ENCODE measurements at places on chromosomes 1 and 21. TPM values are rescaled to one million over a fixed set of nuclear protein-coding genes. Genes with fewer than 3 reads are reported as not detected.

TTC22 gene
- 2.3 TPM for total RNA-seq

DNA sequence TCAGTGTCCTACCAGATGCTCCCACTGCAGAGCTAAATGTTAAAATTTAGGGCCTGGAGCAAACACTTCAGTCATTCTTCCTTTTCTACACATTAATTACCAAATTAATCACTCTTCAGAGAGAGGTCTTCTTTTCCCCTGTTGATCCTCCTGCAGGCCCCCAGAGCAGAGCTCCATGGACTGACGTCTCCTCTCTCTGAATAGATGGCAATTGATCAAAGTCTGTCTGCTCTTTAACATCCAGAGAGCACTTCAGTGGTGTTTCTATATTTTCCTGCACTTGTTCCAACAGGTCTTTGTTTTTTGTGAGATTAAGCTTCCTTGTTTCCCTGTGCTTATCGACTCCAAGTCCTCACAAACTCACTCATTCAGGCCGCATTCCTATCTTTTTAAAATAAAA lies 239.3 kb downstream of the SIPA1L2 start:
- peaks cover 3% of the 10 kb centered on the region for H3K27me3 ChIP-seq
- no peaks in the 10 kb centered on the region for H3K36me3 ChIP-seq
- no peaks in the 10 kb centered on the region for H3K4me1 ChIP-seq

DNA sequence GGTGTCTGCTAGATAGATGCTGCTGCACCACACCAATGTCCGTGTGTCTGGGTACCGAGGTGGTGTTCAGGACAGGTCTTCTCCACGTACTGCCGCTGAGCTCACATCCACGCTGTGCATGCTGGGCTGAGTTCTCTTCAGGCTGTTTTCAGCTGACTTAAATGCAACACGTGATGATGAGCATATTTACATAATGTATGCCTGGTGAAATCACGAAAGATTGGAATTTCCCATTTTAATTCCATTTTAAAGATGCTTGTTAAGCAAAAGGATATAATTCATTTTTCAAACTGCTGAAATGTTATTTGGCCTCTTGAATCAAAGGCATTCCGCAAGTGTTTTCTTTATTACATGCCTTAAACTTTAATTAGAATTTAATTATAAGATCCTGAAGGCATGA lies 107.9 kb downstream of the FGGY start:
- no peaks in the 10 kb centered on the region for H3K36me3 ChIP-seq
- DNase-seq = no peak
- no peak overlapping the region for H3K27ac ChIP-seq
- H3K4me3 ChIP-seq = no peak overlapping the region
- H3K27me3 ChIP-seq = peaks cover 3% of the 10 kb centered on the region

DNA sequence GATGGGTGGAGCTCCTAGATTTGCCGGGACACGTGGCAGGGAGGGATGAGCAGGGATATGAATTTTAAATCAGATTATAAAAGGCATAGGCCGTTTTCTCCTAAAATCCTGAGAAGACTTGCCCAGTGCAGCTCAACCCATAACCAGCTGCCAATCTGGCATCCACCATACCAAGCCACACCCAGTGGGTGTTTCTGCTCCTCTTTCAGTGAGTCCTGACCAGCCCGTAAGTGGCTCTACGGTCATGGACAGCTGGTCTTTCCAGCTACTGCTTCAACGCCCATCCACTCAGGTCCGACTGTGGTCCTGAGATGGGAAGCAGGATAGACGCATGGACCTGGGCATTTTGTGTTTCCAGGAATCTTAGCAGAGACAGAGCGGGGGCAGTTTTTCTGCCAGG lies 107.2 kb downstream of the LAMC2 start:
- H3K36me3 ChIP-seq = no peaks in the 10 kb centered on the region
- H3K4me1 ChIP-seq = no peaks in the 10 kb centered on the region
- DNase-seq = no peak
- H3K27me3 ChIP-seq = peaks cover 5% of the 10 kb centered on the region
- H3K4me3 ChIP-seq = no peak overlapping the region

IGSF9 gene
- total RNA-seq = not detected

- no peak overlapping the region for H3K27ac ChIP-seq
- H3K4me1 ChIP-seq = no peaks in the 10 kb centered on the region
- H3K36me3 ChIP-seq = no peaks in the 10 kb centered on the region
- DNase-seq = no peak
Observed at GRCh38 chr1:60228041-60228491, 154.5 kb upstream of the C1orf87 start.

DMBX1 gene
- total RNA-seq = not detected

DNA sequence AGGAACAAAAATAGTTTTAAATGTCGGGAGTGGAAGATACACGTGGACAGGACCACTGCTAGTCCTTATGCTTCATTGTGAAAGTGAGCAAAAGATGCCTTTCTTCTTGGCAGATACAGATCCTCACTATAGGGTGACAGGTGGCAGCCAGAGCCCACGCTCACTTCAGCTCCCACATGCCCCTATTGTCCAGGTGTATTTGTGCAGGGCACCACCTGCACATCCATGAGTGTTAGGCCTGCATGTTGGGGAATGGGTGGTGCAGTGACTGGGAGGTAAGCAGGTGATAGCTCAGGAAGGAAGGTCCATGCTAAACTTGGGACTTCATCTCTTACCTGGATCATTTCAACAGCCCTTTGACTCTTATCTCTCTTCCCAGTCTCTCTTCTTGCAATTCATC lies 27.4 kb downstream of the SLC5A9 start:
- no peak overlapping the region for H3K27ac ChIP-seq
- no peaks in the 10 kb centered on the region for H3K27me3 ChIP-seq
- DNase-seq = no peak
- no peaks in the 10 kb centered on the region for H3K36me3 ChIP-seq
- no peaks in the 10 kb centered on the region for H3K4me1 ChIP-seq

GRCh38 chr1:157856538-157856937 lies 14.9 kb upstream of the CD5L start:
- H3K27me3 ChIP-seq = peaks cover 5% of the 10 kb centered on the region
- H3K36me3 ChIP-seq = no peaks in the 10 kb centered on the region
- DNase-seq = no peak
- no peak overlapping the region for H3K27ac ChIP-seq
- no peaks in the 10 kb centered on the region for H3K4me1 ChIP-seq

DNA sequence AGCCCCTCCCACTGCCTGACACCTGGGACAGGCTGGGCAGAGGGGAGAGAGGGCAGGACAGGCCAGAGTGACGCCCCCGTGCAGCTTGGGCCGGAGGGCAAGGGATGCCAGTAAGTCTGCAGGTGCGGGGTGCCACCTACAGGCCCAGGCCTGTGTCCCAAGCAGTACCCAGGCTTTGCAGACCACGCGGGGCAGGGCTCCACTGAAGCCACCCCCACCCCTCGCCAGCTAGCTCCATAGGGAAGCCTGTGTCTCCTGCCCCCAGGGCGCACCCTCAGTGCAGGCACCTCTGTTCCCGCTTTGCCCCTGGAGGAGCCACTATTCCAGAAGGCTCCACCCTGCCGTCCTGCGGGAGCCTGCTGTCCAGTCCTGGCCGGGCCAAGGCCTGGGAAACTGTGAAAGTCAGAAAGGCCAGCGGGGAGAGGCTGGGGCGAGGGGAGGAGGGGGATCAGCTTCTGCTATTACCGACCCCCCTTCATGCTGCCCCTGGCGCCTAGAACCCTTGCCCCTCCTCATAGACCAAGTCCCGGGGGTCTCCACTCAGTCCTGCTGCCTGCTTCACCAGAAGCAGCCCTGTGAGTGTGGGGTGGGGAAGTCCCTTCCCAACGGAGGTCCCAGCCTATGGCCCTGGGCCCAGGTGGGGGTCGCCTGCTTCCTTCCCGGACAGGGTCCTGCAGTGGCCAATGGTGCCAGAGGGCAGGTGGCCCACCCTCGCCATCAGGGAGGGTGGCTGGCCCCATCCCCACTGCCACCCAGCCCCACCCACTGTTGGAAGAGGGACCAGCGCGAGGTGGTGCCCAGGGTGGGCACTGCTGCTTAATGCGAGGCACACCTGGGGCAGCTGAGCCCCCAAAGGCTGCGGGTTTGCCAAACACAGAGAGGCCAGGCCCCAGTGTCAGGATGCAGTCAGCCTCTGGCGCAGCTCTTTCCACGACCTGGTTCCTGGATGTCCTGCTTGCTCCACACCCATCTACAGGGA lies 54.4 kb downstream of the KCNAB2 start:
- no peak for DNase-seq
- no peak overlapping the region for H3K27ac ChIP-seq
- H3K27me3 ChIP-seq = peaks cover 3% of the 10 kb centered on the region

GRCh38 chr1:247386687-247387086 lies 29.3 kb upstream of the NLRP3 start:
- H3K27ac ChIP-seq = no peak overlapping the region
- peaks cover 12% of the 10 kb centered on the region for H3K4me1 ChIP-seq
- H3K27me3 ChIP-seq = peaks cover 3% of the 10 kb centered on the region
- H3K4me3 ChIP-seq = no peak overlapping the region

GBP3 gene
- 12.0 TPM for total RNA-seq

- no peak overlapping the region for H3K27ac ChIP-seq
- H3K4me1 ChIP-seq = no peaks in the 10 kb centered on the region
- no peaks in the 10 kb centered on the region for H3K36me3 ChIP-seq
- DNase-seq = no peak
Observed at GRCh38 chr1:66478116-66478515, 55.8 kb upstream of the SGIP1 start.

DNA sequence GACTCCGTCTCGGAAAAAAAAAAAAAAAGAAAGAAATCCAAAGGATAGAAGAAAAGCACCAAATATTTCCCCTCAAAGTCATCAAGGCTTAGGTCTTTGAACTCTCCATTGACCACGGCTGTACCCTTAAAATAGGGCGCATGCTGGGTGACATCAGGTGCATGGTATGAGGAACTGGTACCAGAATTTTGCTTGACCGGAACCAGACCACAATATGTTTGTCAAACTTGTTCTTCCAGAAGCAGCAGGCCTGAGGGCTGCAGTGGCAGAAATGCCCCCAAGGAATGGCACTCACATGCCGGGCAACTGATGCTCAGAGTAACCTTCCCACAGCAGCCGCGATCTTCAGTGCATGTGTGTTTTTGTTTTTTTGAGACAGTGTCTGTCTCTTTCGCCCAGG lies 21.0 kb downstream of the RCC1 start:
- no peak for DNase-seq
- H3K4me3 ChIP-seq = no peak overlapping the region
- peaks cover 23% of the 10 kb centered on the region for H3K36me3 ChIP-seq
- H3K4me1 ChIP-seq = peaks cover 5% of the 10 kb centered on the region
- H3K27ac ChIP-seq = no peak overlapping the region

GRCh38 chr1:20151906-20152598 lies 12.9 kb downstream of the PLA2G2F start:
- H3K27ac ChIP-seq = peak overlapping the region; percentile 20
- H3K4me3 ChIP-seq = peak overlapping the region; percentile 73
- H3K4me1 ChIP-seq = peaks cover 17% of the 10 kb centered on the region
- H3K27me3 ChIP-seq = no peaks in the 10 kb centered on the region

WASF2 gene
- 109 TPM for total RNA-seq

- no peak overlapping the region for H3K4me3 ChIP-seq
- no peaks in the 10 kb centered on the region for H3K27me3 ChIP-seq
- H3K27ac ChIP-seq = no peak overlapping the region
- H3K4me1 ChIP-seq = peaks cover 29% of the 10 kb centered on the region
Observed at GRCh38 chr1:167330601-167331293, 110.1 kb downstream of the POU2F1 start.

TLCD4 gene
- total RNA-seq = 0.02 TPM

DNA sequence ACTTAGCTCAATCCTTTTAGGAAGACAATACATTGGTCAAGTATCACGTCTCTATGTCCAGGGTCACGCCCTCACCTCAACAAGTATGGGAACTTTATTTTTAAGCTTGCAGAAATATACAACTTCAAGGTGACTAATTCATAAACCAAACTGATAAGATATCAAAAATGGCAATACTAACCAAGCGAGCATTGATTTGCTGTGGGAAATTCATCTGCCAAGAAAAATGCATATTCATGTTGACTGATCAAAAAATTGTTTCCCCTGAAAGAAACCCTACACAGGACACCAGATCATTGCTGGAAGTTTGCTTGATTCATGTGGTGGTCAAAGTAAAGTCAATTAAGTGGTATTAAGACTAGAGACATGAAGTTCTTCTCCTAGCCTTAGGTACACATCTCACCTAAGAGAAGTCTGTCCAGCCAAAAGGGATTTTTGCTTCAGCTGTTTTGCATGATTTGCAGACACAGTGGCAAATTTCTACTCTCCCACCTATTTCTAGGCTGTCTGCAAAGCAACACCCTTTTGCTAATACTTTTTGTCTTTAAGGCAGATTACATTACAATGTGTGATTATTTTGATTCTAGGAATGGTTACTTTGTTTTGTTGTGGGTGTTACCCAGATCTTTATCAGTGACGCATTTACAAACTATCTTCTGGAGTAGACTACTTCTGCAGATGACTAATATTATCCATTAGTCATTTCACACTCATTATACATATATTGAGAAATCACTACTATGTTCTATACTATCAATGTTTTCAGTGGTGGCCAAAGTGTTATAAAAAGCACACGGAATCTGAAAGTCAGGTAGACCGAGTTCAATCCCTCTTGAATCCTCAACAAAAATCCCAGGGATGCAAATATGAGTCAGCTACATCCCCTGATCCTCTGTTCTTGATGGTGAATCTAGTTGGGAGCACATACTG lies 12.4 kb downstream of the SAMSN1 start:
- peaks cover 79% of the 10 kb centered on the region for H3K4me1 ChIP-seq
- peak overlapping the region; percentile 99 for H3K27ac ChIP-seq
- H3K27me3 ChIP-seq = no peaks in the 10 kb centered on the region
- H3K4me3 ChIP-seq = peak overlapping the region; percentile 86
- peaks cover 60% of the 10 kb centered on the region for H3K36me3 ChIP-seq
- peak; percentile 22 for DNase-seq

DNA sequence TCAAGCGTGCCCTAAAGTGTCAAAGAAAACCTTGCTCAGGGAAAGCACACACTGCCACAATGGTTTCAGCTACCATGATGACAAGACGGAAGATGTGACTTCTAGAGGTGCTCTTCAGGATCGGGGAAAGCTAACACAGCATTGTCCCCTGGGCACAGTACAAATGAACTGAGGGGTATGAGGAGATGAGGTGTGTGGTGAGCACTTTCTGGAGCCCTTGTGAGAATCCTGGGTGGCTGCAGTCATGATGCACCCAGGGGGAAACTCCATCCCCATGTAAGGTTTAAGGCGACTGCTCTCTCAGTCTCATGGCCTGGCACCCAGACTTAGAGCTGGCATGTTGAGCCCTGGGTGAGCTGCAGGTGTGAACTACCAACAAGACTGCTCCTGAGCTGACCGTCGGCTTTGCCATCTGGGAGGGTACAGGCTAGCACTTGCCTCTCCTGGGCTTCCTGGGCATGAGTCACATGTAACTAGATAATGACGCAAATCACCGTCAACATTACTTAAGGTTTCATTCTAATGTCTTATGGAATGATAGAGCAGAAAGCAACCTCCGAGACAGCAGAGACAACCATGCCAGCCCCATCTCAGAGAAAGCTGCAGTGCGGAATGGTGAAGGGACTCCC lies 144.6 kb downstream of the CLIC6 start:
- peaks cover 55% of the 10 kb centered on the region for H3K36me3 ChIP-seq
- peaks cover 54% of the 10 kb centered on the region for H3K4me1 ChIP-seq
- no peak for DNase-seq
- no peak overlapping the region for H3K4me3 ChIP-seq

GRCh38 chr1:168751195-168751650 lies 22.2 kb upstream of the DPT start:
- no peak for DNase-seq
- no peak overlapping the region for H3K27ac ChIP-seq
- peaks cover 14% of the 10 kb centered on the region for H3K27me3 ChIP-seq
- no peaks in the 10 kb centered on the region for H3K4me1 ChIP-seq
- no peaks in the 10 kb centered on the region for H3K36me3 ChIP-seq
- no peak overlapping the region for H3K4me3 ChIP-seq

PPP1R8 gene
- total RNA-seq = 88.1 TPM

FCRL1 gene
- not detected for total RNA-seq
